GM12891 (cell line): ENCODE measurements at places on chromosomes 2 and 18.

- no peak for DNase-seq
Observed at GRCh38 chr2:7930800-7931635, 750.8 kb upstream of the ID2 start.

DNA sequence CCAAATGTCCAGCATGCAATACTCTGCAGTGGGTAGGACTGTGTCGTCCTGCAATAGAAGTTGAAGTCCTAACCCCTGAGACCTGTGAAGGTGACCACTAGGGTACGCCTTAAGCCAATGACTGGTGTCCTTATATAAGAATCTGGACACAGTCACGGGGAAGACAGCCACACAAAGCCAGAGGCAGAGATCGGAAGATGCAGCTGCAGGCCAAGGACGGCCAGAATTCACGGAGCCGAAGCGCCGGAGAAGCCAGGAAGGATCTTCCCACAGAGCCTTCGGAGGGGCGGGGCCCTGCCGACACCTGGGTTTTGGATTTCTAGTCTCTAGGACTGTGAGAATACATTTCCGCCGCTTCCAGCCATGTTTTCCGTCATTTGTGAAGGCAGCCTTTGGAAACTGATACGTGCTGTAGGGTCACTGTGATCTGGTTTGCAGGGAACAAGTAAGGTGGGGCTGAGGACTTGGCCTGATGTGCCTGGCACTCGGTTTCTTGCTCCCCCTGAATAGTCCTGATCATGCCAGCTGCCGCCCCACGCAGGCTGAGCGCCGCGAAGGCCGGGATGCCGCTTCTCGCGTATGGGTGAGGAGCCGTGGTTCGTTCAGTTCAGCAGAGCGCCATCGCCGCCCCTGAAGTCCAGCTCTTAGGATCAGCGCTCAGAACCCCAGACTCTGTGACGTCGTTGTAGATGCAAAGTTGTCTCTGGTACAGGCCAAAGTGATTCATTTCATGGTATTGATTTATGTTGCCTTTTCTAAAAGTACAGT, 38.7 kb downstream of the PTGR3 start:
- no peak for DNase-seq

DNA sequence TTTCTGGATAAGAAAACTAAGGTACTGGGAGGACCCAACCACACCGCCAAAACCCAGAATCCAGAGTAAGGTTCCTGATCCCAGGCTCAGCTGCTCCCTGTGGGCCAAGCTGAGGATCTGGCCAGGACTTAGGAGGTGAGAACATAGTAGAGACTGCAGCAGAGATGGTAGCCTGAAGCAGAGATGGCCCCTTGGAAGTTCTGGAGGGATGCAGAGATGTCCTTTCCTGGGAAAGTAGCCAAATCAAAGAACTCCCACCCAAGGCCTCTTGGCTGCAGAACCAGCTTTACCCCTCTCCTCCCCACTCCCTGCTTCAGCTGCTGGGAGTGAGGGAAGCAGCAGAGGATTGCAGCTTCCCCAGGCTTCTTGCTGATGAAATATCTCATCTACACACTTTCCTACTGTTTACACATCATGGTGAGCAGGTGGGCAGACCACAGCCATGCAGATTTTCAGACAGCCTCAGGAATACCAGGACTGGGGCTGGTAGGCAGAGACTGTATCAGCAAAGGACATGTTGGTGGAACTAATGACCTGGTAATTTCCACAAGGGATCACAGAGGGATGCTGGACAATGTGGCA, 32.7 kb downstream of the TMEM17 start:
- no peak for DNase-seq

GRCh38 chr18:68342039-68342659, 372.8 kb downstream of the TMX3 start:
- DNase-seq, result no peak

DNA sequence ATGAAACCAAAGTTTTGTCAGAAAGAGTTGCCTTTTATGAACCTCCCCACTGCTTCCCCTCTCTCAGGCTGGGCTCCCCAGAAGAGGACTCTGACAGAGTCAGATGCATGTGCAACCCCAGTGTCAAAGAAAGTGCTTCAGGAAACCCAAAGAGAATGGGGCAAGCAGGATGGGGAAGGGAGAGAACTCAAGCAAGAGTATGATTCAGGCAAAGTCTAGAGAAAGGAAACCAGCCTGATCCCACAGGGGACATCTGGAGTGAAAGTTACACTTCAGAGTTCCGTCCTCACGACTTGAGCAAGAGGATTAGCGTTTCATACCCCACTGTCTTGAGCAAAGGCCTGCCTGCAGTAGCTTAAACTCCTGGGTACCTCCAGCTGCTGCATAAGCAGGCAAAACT, 51.8 kb upstream of the EPC2 start:
- no peak for DNase-seq

DNA sequence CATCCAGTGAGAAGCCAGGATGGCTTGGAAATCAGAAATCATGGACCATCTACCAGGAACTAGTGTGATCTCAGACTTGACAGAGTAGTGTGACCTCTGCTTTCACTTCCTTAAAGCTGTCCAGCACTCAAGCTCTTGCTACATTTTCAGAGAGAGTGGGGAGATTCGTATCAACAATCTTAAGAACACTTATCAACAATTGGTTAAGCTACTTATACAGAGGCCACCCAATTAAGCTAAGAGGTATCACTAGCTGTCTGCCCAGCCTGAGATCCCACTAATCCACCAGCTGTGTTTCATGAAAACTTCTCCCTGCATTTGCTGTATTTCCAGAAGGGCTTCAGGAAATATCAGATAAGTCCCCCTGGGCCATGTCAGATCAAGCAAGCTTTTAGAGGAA, 4.2 kb downstream of the RPRM start:
- no peak for DNase-seq

DNA sequence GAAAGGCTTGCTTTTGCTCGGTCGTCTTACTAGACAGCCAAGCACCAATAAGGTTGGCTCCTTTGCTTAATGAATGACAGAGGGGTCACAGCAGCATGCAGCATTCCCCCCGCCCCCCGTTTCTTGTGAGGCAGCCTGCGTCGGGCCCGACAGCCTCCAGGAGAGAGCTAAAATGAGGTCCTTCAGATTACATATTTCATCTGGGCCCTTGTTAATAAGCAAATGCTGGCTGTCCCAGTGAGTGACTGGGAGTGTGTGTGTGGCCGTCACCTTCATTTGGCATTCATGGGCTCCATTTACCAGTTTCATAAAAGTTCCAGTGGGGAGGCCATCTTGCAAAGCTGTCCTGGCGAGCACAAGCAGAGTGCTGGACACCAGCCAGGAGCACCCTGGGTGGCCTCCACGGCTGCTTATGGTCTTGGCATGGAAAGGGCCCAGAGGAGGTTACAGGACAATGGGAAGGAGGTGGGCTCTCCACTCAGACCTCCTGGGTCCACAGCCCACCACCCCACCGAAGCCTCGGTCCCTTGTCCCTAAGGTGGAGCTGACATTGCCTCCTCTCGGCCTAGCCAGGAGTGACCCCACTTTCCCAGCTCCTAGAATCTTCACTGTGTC, 37.2 kb downstream of the ODC1 start:
- DNase-seq, result no peak

DNA sequence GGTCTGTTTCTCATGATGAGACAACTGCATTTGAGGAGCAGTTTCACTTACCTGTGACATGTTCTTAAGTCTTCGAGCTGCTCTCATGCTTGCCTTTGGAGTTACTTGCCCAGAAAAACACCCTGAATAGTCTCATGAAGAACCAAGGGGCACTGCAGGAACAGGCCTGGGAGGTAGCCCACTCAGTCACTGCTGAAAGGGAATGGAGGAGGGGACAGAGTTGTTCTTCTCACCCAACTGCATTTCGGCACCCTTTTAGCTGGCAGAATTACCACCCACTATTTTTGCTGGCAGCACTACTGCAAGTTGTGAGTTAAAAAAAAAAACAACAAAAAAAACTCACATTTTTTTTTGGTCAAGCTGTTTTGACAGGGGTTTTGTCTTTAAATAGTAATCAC, 181.9 kb downstream of the PTPRM start:
- DNase-seq, result no peak

DNA sequence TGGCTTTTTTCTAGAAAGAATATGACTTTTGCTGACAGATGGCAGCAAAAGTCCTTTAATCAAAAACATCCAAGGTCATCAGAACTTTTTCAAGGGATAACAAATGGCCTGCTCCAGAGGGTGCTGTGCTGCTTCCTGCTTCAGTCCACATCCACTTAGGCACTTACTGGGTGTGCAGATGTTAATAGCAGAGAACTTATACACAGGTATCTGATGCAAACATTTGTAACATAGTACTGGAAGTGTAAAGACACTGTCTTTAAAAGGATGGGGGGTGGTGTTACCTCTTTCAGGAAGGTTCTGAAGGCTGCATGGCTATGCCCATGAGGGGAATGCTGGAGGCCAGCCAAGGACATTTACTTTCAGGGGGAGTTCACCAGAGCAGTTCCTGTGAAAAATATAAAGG, 5.5 kb downstream of the HOXD8 start:
- no peak for DNase-seq

- DNase-seq, result no peak
Observed at GRCh38 chr2:63871864-63872263, 30.2 kb downstream of the UGP2 start.

- no peak for DNase-seq
Observed at GRCh38 chr2:10326151-10326616, 23.5 kb downstream of the HPCAL1 start.

DNA sequence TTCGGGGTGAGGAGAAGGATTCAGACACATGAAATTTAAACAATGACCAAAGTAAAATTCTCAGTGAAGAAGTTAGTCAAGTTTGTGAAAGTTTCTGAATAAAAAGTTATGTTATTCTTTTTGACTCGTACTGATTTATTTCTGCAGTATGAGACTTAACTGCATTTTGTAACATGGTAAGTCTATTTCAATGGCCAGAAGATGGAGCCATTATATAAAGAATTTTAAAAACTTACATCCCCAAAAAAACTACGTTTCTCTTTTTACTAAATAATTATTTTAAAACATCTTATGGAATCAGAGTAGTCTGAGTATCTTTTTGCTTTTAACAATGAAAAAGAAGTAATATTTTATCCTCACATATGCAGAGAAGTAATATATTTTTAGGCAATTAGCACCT, 51.4 kb upstream of the SCN1A start:
- no peak for DNase-seq

DNA sequence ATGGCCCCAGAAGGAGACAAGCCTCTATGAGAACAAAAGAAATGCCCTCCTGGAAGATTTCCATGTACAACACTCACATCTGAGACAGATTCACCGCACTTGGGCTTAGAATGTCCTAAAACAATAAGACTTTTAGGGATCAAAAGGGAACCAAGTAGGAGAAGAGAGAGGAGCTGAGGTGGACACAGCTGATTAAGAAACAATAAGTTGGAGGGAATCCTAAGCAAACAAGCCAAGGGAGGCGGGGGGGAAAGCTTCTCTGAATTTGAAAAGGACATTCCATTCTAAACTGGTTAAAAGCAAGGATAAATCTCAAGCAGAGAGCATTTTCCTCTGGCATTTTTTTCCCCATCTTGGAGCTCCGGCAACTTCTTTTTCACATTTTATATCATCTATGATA, 9.9 kb downstream of the ACVR1 start:
- no peak for DNase-seq

GRCh38 chr2:176575237-176575744, 306.0 kb downstream of the MTX2 start:
- no peak for DNase-seq

DNA sequence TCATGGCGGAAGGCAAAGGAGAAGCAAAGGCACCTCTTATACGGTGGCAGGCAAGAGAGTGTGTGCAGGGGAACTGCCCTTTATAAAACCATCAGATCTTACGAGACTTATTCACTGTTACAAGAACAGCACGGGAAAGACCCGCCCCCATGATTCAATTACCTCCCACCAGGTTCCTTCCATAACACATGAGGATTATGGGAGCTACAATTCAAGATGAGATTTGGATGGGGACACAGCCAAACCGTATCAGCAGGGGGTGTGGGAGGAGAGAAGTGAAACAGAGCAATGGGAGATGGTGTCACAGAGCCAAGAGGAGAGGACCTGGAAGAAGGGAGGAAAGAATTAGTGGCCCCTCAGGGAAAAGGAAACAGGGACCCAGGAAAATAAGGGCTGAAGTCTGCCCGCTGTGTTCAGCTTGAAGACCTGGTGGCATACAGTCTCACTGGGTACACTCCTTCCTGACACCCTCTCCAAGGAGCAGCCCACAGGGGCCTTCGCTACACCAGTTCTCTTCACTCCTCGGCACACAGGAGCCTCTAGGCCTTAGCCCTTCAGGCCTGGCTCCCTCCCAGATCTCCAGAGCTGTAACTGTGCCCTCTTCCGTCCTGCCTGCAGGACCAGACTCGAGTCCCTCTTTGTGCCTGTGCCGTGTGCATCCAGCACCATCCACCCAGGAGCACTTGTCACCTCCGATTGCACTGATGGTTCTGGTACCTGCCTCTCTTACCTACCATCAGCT, 262.1 kb downstream of the EIPR1 start:
- no peak for DNase-seq

- DNase-seq, result no peak
Observed at GRCh38 chr2:156852210-156852609, 405.3 kb upstream of the GALNT5 start.

GRCh38 chr2:211868996-211869533, 669.5 kb downstream of the ERBB4 start:
- no peak for DNase-seq

DNA sequence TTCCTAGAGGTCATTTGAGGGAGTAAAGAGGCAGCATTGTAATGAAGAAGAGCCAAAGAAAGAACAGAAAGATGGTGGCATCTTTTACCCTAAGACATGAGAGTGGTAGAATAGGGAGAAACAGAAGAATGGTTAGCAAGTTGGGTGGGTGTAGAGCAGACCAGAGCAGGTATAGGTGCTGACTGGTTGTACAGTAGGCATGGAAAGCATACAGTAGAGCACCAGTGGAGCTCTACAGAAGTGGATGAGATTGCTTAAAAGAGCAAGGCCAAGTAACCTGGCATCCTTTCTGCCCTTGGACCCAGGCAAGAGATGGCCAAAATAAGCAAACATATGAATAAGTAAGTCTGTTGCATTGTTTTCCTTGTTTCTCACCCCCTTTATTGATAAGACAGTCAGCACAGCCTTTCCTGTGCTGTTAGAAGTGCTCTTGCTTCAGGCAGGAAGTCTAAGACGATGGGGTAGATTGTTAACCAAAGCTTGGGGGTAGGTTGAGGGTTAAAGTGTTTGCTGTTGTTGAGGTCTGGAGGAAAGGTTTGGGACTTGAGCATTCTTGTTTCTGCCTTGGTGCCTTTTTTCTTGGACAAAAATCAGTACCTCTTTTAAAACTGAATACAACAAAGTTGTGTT, 76.9 kb downstream of the DIS3L2 start:
- no peak for DNase-seq

GRCh38 chr2:190655113-190655512, 6.2 kb downstream of the NAB1 start:
- no peak for DNase-seq

DNA sequence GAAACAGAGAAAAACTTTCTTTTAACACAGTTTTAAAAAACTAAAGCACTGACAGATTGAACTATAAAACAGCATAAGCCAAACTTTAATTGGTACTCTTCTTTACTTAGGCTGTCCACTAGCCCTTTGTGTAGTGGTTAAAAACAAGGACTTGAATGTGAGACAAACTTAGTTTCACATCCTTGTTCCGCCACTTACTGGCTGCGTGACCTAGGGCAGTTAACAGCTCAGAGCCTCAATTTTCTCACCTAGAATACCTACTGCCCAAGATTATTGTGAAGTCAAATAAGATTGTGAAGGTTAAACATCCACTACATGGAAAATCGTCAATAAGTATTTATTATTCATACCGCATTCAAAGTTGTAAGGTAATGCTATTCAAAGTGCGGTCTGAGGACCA, 2.0 kb downstream of the WDR35 start:
- DNase-seq, result peak; percentile 17
